Activated CD8-positive, alpha-beta memory T cell treated with anti-CD3 and anti-CD28 coated beads, Interleukin-2, amount 10 ng/mL, durations not matched to agents 7 days and 5 days (primary cell): ENCODE measurements at places on chromosomes 13 and 19. TPM values are rescaled to one million over a fixed set of nuclear protein-coding genes. Genes with fewer than 3 reads are reported as not detected.

The RASGRP4 gene
- total RNA-seq: 1.4 TPM

The MUC16 gene
- total RNA-seq: 0.02 TPM

The MBD3L2B gene
- total RNA-seq: not detected

The MISP3 gene
- total RNA-seq: 2.4 TPM

The NOSIP gene
- total RNA-seq: 77.3 TPM

The ZNF66 gene
- 8.8 TPM for total RNA-seq

The FCER2 gene
- 0.23 TPM for total RNA-seq

GRCh38 chr13:53269634-53270033 is 241.0 kb downstream of the OLFM4 start:
- DNase-seq: no peak

DNA sequence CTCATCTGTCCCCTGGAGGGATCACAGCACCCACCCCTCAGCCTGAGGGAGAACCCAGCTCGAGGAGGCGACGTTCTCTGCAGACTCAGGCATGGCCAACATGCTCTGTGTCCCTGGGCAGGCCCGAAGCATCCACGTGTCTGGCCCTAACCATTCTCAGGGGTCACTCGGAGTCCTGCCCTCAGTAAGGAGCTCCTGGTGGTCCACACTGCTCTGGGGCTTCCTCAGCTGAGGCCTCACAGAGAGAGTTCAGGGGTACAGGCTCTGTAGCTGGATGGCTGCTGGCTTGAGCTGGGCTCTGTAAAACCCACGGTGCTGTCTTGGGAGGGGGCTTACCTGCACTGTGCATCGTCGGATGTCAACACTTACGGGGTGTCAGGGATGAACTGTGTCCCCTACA is 4.4 kb upstream of the SIGLEC8 start:
- no peak for DNase-seq

GRCh38 chr19:51010066-51010795 is 8.8 kb upstream of the KLK8 start:
- DNase-seq: no peak

DNA sequence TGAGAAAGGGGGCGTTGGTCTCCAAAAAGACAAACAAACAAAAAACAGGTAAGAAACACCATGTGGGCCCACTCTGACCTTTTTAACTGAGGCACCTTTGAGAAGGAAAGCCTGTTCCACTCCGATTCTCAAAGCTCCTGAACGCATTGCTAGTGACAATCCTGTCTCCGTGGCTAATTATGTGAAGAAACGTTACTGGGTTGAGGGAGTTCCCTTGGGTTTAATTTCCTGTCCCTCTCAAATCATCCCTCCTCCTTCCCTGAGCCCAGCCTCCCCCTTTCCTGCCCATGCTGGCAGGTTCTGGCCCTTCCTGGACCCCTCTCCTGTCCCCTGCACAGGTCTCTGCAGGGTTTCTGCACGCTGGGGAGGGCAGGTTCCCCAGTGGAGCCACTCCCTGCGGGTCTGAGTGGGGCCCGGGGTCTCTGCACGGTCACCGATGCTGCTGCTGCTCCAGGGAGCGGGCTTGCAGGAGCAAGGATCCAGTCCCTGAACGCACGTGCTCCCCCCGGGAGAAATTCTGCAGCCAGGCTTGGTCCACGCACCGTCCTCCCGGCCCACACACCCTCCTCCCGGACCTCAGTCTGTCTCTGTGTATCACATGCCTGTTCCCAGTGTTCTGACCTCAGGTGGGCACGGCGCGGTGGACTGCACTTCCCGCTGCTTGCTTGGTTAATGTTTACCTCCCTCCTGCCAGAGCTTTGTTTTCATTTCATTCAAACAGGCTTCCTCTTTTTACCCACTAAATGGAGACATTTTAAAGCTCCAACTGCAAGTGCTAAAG is 76.4 kb upstream of the MCF2L start:
- DNase-seq: no peak

- no peak for DNase-seq
Observed at GRCh38 chr13:74839656-74840055, 642.3 kb downstream of the TBC1D4 start.

- DNase-seq: peak; percentile 81
Observed at GRCh38 chr19:55255618-55256423, 3.0 kb downstream of the PPP6R1 start.

DNA sequence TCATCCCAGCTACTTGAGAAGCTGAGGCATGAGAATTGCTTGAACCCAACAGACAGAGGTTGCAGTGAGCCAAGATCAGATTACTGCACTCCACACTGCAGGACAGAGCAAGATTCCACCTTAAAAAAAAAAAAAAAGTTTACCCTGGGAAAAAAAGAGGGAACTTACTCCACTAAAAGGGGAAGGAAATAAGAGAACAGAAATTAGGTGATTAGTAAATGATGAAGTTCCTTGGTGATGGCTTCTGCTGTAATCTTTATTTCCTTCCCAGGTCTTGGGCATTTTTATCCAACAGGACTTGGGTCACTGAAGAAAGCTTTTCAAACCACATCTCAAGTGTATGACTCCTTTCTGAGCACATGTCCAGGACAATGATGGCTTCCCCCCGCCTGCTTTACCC is 9.3 kb downstream of the ZNF780A start:
- no peak for DNase-seq

DNA sequence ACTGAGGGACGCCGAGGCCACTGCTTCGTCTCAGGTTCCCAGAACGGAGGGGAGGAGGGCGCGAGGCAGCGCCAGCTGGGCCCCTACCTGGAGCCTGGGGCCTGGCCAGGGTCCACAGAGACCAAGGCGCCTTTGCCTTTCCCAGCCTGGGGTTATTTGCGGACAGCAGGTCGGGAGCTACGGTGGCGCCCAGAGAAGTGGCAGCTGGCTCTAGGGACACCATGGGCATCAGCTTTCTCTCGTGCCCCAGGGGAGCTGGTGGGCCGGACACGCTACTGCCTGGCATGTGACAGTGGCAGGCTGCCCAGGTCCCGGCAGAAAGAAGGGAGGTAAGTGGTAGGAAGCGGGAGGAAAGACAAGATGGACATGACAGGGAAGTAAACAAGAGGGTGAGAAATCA is 19.0 kb downstream of the AKT2 start:
- DNase-seq: no peak
